Substantia nigra (tissue), 51 donors: ENCODE measurements at places on chromosomes 11 and 22.

DNA sequence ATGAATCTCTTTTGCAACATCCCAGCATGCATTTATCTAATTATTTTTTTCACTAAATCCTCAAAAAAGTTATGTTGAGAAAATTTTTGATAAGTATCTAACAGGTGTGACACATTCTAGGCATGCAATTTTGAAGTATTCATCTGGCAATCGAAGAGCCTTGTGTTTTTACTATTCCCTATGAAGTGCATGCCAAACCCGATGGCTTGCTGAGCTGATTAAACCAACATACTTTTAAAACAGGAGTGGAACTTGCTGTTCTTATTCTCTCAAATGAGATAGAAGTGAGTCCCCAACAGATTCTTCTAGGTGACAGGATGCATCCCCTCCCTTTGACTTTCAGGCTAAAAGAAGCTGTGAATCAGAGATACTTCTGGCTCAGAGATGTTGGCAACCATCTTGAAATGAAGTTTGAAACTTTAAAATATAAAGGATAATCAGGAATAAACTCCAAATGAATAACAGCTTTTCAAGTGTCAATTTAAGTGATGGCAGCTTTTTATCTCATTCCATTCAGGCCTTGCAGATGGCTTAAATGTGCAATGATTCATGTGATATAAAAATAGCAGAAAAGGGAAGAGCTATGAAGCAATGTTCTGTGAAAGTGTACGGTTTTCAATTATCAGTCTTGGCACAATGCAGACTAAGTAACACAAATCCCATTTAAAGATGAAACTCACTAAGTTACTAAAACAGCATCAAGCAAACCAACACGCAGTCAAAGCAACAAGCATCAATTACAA is 67.7 kb downstream of the APOL5 start:
- no peak for DNase-seq

- DNase-seq: no peak
These were observed 189.7 kb upstream of the TMEM45B start for GRCh38 chr11:129625930-129626329.

DNA sequence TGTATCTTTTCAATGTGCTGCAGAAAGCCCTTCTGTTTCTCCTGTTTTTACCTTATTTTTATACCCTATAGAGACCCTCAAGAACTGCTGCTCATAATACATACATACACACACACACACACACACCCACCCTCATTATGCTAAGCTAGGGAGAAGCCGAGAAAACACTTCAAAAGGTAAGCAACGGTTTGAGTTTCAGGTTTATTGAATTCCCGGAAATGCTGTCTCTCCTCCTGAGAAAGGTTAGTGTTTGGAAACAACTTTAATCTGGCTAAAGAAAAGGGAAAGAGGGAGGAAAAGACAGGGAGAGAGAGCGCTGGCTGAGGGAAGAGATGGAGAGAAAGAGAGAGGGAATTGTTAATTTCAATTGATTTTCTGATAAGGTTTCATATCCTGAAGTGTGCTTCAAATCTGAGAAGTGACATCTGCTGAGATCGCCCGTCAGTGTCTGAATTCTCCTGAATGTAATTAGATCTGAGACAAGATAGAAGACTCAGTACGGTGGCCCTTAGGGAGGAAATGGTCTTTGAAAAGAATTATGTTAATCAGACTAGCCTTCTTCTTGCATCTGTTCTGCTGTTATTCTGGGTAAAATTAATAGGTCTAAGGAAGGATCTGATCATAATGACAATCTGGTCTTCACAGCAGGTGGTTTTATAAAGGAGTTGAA is 169.1 kb downstream of the NXPE2 start:
- no peak for DNase-seq

DNA sequence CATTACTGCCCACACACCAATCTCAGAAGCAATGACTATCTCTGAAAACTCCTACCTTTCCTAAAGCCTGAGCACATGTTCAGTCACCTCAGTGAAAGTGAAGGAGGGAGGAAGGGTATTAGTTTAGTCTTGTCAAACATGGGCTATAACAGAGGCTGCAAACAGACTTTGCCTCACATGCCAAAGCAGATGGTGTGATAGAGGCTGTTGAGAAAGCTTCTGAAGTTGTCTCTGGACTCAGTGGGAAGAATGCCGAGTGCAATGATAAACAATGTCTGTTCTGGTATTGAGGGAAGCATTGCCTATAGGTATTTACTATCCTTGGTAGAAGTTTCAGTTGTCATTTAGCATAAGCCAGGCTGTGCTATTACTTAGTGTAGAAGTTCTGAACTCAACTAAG is 314.5 kb upstream of the CCDC90B start:
- no peak for DNase-seq

DNA sequence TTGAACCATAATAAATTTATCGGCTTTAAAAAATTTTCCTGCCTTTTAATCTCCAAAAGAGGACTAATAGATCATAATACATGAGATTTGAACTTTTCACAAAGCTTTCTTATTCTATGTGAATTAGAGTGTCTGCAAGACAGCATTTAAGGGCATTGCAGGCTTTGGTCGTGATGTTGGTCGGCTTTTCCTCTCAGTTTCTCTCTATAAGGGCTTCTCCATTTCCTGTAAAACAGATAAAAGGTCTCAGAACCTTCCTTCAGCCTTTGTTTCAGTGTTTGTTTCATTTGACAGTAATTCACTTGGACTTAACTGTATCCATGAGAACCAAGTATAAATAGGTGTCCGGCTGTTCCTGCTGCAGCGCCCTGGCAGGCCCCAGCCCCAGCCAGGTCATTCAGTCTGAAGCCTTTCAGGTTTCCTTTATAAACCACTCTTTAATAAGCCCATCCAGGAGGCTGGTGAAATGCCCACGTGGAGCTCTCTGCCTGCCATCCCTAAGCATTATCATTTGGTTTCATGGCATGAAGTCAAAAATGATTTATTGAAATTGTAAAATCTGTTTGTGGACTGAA is 37.2 kb upstream of the ADSL start:
- no peak for DNase-seq

DNA sequence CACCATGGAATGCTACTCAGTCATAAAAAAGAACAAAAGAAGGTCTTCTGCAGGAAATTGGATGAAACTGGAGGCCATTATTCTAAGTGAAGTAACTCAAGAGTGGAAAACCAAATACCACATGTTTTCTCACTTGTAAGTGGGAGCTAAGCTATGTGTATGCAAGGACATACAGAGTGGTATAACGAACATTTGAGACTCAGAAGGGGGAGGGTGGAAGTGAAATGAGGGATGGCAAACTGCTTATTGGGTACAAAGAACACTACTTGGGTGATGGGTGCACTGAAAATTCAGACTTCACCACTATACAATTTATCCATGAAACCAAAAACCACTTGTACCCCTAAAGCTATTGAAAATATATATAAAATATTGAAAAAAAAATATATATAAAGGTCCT is 13.4 kb upstream of the CAT start:
- no peak for DNase-seq

GRCh38 chr11:129145276-129145675 is 46.8 kb downstream of the ARHGAP32 start:
- DNase-seq: no peak

DNA sequence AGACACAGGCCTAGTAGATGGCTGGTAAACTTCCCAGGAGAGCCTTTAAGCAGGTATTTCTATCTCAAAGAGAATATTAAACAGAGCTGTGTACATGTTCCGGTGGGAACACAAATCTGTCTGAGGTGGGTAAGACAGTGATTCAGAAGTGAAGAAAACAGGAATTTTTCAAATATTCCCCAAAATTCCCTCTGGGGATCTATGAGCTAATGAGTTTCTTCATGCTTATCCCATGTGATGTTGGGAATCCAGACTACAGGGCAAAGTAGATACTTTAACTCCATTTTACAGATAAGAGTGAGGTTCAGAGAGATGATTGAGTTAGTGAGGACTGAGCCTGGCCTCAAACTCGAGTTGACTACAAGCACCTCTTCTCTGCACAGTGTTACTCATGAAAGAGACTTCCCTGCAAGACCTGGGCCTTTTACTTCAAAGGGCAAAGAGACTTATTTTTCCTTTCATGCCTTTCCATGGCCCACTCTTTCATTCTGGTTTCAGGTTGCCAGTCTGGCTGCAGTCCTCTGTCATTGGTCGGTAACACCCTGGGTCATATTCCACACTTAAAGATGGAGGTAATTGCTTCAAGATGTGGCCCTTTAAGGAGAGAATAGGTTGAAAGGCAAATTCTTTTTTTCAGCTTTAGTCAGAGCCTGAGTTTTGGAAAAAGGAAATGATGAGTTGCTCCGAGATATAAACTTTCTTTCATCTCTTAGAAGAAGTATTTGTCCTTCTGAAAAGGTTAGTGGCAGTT is 70.1 kb downstream of the CYB5R2 start:
- DNase-seq: no peak

- no peak for DNase-seq
These were observed 49.2 kb upstream of the FAM181B start for GRCh38 chr11:82782825-82783374.

DNA sequence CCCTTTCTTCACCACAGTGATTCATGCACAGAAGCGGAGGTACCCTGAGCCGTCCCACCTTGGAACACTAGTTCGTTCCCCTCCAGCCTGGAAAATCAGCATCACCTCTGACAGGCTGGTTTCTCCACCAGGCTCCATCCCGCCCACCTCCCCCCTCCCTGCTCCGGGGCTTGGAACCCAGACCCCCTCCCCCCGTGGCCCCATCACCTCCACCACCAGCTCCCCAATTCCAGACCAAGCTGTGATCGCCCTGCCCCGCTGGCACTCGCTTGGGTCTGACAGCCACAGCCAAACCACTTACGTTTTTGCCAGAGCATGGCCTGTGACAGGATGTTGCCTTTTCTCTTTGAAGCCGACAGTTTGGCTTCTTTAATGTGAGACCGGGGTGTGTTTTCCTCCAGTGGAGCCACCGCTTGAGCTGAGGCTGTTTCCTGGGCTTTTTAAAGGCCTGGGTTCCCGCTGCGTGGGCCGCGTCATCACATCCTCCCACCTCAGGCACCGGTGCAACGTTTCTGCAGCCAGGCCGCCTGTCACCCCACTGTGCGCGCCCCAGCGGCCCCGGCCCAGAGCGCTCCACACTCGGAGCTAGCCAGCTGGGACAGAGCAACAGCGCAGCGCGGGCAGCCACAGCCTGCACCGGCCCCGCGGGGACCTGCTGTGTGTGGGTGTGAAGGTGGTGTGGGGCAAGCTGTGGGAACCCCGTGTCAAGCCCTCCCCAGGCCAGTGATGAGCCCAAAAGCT is at the start of gene POU2AF1:
TSS of gene POU2AF1 (minus strand) at position 415 of the 741 bp plus-strand sequence. CDS start at position 317, 98 bp downstream.
- DNase-seq: no peak

- no peak for DNase-seq
These were observed 314.2 kb upstream of the SORL1-AS1 start for GRCh38 chr11:121766991-121767390.

GRCh38 chr11:66020618-66021357 is 5.5 kb downstream of the CATSPER1 start:
- no peak for DNase-seq

DNA sequence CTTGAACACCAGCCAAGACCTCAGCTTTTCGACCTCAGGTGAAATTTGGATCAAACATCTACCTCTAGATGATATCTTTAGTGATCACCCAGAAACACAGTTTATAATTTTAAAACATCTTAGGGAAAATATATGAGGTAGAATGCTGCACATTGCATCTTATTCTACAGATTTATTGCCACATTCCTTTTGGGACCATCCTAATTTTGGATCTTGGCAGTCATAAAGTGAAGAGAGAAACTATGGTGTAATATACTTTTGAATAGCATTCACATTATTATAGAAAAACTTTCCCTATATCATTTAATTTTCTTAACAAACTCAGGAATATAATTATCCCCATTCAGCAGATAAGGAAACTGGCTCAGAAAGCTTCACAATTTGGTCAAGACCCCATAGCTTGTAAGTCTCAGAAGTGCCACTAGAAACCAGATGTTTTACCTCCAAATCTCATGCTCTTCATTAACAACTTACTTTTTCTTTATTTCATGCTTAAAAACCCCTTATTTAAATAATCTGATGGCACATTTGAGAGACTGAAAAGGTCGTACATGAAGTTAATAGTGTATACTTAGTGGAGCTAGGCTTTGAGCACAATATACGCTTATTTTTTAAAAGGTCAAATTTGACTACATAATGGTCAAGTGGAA is 199.2 kb upstream of the CTSC start:
- DNase-seq: no peak

- DNase-seq: no peak
These were observed 1327.0 kb downstream of the BRD1 start for GRCh38 chr22:48500471-48501230.

GRCh38 chr11:12682737-12683500 is 8.7 kb downstream of the TEAD1 start:
- no peak for DNase-seq

GRCh38 chr11:81497202-81497804 is 1236.4 kb downstream of the FAM181B start:
- DNase-seq: no peak

DNA sequence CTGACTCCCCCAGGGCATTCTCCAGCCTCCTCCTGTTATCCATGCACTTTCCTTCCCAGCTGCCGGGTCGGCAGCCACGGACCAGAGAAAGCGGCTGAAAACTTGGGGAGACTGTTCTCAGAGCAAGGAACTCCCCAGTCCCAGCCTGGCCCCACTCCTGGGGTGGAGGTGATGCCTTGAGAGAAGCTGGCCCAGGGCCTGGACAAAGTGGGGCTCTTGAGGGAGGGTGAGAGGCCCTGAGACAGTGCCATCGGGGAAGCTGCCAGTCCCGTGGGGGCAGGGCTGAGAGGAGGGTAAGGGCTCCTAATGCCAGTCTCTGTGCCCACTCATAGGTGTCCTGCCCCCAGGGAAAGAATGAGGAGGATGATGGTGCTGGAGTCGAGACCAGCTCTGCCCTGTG is 53.8 kb downstream of the FLRT1 start:
- no peak for DNase-seq

GRCh38 chr11:57049749-57050148 is 61.0 kb downstream of the OR5AK2 start:
- no peak for DNase-seq

DNA sequence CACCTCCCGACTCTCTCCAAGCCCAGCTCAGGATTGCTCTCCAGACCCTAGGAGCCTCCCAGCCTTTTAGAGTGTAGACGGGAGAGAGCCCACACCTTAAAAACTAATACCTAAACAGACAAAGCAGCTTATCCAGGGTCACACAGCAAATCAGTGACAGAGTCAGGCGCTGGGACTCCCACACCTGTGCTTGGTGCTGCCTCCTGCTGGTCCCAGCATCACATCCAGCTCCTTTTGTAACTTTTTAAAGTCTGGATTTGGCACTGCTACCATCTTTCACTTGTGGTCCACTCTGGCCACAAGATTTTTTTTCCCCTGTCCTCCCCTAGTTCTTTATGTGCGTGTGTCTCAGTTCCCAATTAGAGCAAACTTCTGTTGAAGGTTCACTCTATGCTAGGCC is 4.7 kb downstream of the ANO1 start:
- no peak for DNase-seq

GRCh38 chr11:35324183-35324886 is 95.0 kb downstream of the SLC1A2 start:
- no peak for DNase-seq

GRCh38 chr11:120859552-120860295 is 164.2 kb upstream of the TBCEL start:
- no peak for DNase-seq

- DNase-seq: no peak
These were observed 19.1 kb downstream of the TUB start for GRCh38 chr11:8100158-8100557.

- no peak for DNase-seq
These were observed 42.6 kb upstream of the SMCO4 start for GRCh38 chr11:93585758-93586157.

GRCh38 chr22:47449508-47450270 is 687.2 kb downstream of the TBC1D22A start:
- DNase-seq: no peak

- no peak for DNase-seq
These were observed 31.7 kb downstream of the IMMP1L start for GRCh38 chr11:31477528-31478222.
